ENCODE measurements at places on chromosomes 5 and 9. TPM values are rescaled to one million over a fixed set of nuclear protein-coding genes. Genes with fewer than 3 reads are reported as not detected.

PCDHA1 gene
- total RNA-seq: not detected

DNA sequence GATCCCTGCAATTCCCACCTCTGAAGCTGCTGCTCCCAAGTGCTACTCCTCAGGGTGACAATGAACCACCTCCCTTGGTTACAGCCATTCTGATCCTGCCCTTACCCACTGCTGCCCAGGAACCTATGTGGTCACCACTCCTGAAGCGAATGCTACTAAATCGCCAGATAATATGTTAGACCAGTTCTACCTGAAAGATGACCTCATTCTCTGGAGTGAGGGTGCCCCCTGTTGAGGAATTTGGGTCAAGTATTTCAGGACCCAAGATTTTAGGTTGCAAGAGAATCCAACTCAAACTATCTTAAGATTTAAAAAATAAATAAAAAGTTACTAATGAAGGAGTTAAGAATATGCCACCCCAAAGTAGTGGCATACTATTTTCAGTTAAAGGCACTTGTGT is 5.8 kb upstream of the SNAPC3 start:
- DNase-seq: peak; percentile 59

CDX1 gene
- not detected for total RNA-seq

DNA sequence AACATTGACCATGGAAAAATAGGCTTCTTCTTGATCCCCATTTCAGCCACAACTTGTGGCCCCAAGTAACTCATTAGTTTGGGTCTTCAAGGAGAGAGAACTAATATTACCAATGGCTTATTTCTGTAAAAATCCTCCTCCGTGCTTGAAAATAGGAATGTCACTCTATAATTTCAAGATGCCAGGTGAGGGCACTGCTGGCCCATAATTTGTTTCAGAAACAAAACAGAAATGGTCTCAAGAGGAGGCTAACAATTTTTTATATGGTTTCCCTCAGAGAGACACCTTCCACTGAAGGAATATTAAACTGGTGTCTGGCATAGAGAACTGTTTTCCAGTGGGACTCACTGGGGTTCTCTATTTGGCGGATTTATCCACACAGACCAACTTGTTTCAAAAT is 437.0 kb upstream of the TRPC7 start:
- no peak for DNase-seq

DNA sequence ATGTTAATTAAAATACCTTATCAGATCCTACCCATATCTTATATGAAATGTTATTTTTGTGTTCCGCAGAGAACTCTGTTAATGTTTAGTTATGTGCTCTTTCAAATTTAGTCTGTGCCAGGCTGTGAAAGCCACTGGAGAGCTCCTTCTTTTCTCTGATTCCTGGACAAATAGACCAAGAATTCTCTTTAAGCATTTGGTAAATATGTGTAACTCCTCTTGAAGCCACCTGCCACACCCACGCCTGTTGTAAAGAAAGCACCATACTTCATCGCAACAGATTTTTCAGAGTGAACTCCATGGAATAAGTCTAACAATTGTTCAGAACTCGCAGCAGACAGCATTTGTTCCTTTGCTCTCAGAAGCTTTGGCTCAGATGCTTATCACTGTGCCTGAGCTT is 301.1 kb downstream of the FAM170A start:
- DNase-seq: no peak

FBN2 gene
- total RNA-seq: not detected

IGIP gene
- total RNA-seq: 2.7 TPM

STK32A gene
- total RNA-seq: not detected
